ENCODE measurements at places on chromosomes 1 and 21. TPM values are rescaled to one million over a fixed set of nuclear protein-coding genes. Genes with fewer than 3 reads are reported as not detected.

GRCh38 chr1:212959266-212960220 is 9.2 kb downstream of the VASH2 start:
- peak; percentile 1 for DNase-seq

AGRN gene
- total RNA-seq = 171 TPM

FAM72C gene
- total RNA-seq = 0.96 TPM

GRCh38 chr21:45905196-45905595 is 76.4 kb upstream of the COL6A1 start:
- no peak for DNase-seq

DNA sequence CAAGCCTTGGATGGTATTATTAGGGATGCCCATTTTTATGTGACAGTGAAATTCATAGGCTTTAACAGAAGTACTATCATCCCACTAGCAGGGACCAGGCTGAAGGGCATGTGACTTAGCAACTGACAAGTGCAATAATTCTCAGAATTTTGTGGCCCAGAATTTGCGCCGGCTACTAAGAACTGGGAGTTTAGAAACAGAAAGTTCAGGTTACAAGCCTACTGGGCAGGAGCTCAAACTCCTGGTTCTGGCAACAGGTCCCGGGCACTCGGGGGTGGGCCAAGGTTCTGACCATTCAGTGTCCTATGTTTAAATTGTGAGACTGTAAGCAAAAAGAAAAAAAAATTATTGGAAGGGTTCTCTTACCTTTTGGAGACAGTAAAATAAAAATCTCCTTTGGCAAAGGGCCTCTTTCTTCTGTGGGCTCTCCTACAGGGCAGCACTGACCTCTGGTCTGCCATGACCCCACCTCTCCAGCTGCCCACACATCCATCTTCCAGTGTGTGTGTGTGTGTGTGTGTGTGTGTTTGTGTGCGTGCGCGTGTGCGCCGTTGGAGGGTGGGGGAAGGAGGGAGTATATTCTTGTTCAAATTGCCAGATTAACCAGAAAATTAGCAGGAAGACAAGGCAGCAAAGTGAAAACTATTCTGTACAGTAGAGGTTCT is 26.1 kb downstream of the IRF2BP2 start:
- DNase-seq = peak; percentile 30

PRAMEF15 gene
- total RNA-seq = not detected

- no peak for DNase-seq
Measured at GRCh38 chr1:39649636-39650185, 10.3 kb upstream of the HEYL start.

- DNase-seq = peak; percentile 38
Measured at GRCh38 chr1:214581785-214582184, 21.2 kb upstream of the CENPF start.

- DNase-seq = no peak
Measured at GRCh38 chr21:16663436-16663835, 849.4 kb upstream of the CXADR start.

KRTAP7-1 gene
- total RNA-seq = not detected

- no peak for DNase-seq
Measured at GRCh38 chr1:17067465-17068240, 13.8 kb upstream of the SDHB start.

DONSON gene
- total RNA-seq = 12.4 TPM

DNA sequence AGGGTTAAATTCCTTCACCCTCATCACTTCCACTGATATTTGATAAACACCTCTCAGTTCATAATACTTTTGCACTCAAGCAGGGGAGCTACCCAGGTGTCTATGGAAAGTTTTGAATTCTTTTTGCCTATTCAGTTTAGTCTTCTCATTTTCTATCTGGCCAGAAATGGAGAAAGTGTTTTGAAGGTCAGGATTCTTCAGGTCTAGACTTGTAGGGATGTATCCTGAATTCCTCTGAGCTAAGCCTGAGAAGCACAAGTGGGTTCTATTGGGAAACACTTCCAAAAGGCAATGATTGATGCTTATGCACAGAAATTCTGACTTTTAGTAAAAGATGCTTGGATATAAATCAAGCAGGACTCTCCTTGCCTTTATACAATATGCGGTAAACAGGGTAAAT is 217.8 kb upstream of the HOOK1 start:
- no peak for DNase-seq

- DNase-seq = no peak
Measured at GRCh38 chr1:66271904-66272254, 262.1 kb upstream of the SGIP1 start.

- DNase-seq = peak; percentile 77
Measured at GRCh38 chr1:17673329-17674072, 81.6 kb upstream of the ACTL8 start.

PGLYRP4 gene
- total RNA-seq = not detected

DNA sequence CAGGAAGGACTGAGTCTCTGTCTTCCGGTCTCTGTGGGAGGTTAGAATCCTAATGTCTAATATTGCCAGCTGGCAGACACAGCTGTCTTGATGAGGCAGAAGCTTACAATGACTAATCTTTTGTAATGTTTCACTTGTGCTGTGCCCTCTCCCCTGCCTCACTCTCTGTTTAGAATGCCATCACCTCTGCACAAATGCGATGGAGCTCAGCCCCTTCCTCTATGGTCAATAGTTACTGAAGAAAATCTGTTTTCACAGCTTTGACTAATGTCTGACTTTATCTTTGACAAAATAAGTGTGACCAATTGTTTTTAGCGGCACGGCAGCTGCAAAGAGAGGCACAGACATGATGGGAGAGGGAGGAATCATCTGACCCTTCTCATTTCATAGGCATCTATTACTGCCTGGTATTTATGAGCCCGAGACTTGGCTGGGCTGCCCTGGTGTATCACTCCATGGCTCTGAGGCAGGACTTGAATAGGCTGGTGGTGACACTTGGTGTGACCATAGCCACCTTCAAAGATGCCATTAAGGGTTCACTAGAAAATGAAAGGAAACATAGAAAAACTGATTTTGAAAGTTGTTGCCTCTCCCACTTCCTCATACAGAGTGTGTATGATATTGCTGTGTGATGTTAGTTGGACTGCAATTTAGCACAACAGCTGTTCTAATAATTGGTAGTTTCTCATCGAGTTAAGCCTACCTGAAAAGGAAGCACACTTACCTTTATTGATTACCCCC is 163.2 kb upstream of the NBPF11 start:
- peak; percentile 82 for DNase-seq
